GM03348 (cell line): ENCODE measurements at places on chromosomes 11 and 22.

DNA sequence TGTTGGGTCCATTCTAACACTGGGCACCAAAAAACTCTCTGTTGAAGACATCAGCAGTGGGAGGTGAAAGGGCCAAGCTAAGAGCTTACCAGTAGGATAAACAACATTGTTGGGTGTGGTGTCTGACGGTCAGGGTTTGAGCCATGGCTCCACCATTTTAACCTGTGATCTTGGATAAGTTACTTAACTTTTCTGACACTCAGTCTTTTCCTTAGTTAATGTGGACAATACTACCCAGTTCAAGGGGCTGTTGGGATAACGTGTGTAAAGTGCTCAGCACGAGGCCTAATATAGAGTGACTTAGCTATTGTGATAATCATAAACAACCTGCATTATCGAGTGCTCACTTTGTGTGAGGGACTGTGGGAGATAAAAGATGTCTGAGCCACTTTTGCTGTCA lies 6.1 kb downstream of the UCP3 start:
- DNase-seq, result no peak

- peak; percentile 40 for DNase-seq
Measured at GRCh38 chr11:113505541-113506375, 30.6 kb upstream of the DRD2 start.

GRCh38 chr11:75508051-75508561 lies 17.6 kb downstream of the GDPD5 start:
- no peak for DNase-seq

- no peak for DNase-seq
Measured at GRCh38 chr22:37248251-37248650, 4.2 kb upstream of the RAC2 start.

GRCh38 chr11:119990309-119991021 lies 147.4 kb downstream of the TRIM29 start:
- DNase-seq, result peak; percentile 51

DNA sequence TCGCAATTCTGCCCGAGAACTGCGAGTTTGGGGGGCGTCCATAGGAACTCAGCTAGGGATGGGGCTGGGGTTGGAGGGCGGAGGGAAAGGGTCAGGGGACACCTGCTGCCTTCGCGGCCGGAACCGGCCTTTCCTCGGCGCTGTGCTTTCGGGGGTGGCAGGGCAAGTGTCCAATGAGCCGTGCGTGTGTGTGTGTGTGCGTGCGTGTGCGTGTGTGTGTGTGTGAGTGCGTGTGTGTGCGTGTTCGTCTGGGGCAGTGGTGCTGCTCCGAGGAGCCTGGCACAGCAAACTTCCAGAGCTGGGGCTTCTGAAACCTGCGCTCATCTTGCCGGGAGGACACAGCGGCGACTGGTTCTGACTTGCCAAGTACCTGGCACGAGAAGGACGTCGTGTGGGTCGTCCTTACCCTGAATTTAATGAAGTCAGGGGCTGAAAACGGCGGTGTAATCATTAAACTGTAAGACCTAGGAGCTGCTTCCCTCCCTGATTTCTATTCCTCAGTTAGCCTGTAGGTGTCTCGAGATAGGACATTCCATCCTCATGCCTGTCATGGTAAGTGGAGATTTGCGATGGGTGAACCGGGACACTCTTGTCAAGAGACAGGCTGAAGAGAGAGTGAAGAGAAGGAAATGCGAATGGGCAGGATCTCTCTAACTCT lies 27.0 kb upstream of the AMOTL1 start:
- DNase-seq, result peak; percentile 78

DNA sequence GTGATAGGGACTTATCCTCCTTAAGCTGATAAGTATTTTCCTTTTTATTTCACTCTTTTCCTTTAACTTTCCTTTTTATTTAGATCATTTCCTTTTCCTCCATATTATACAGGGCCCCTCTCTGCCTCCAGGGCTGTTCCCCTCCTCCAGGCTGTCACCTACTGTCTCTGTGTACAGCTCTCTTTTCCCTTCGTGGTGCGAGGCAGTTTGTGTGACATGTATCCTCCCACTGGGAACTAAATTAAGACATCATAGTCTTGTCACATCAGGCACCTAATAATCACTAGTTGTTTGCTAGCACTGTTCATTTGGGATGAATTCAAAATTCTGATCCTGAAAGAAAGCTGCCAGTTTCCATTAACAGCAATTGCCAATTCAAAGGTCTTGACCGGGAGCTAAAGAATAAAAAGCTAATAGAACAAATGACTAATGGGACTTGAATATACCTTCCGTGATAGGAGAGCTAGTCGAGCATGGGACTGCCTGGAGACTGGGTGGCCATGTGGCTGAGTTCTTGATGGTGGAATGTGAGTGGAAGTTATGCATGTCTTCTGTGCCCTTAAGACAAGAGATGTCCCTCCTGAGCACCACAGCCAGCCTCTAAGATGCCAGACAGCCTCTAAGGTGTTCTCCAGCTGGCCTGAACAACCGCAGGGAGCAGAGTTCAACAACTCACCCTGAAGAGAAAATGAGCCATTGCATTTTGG lies 77.7 kb upstream of the LRRC55 start:
- no peak for DNase-seq

GRCh38 chr22:23183061-23183698 lies 2.9 kb downstream of the BCR start:
- peak; percentile 78 for DNase-seq

- no peak for DNase-seq
Measured at GRCh38 chr22:32994041-32994830, 63.9 kb downstream of the SYN3 start.

GRCh38 chr11:109490953-109491635 lies 69.1 kb downstream of the C11orf87 start:
- DNase-seq, result peak; percentile 39

- DNase-seq, result no peak
Measured at GRCh38 chr22:49482811-49483210, 344.9 kb downstream of the BRD1 start.

GRCh38 chr22:47808886-47809620 lies 1046.6 kb downstream of the TBC1D22A start:
- no peak for DNase-seq

DNA sequence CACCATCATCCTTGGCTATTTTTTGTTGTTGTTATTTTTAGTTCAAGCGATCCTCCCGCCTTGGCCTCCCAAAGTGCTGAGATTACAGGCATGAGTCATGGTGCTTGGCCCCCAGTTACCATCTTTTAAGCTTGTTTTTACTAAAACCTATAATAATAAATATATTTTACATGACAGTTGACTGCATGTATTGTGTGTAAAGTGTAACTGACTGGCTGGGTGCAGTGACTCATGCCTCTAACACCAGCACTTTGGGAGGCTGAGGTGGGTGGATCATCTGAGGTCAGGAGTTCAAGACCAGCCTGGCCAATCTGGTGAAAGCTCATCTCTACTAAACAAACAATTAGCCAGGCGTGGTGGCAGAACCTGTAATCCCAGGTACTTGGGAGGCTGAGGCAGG lies 386.2 kb downstream of the TENM4 start:
- DNase-seq, result no peak

DNA sequence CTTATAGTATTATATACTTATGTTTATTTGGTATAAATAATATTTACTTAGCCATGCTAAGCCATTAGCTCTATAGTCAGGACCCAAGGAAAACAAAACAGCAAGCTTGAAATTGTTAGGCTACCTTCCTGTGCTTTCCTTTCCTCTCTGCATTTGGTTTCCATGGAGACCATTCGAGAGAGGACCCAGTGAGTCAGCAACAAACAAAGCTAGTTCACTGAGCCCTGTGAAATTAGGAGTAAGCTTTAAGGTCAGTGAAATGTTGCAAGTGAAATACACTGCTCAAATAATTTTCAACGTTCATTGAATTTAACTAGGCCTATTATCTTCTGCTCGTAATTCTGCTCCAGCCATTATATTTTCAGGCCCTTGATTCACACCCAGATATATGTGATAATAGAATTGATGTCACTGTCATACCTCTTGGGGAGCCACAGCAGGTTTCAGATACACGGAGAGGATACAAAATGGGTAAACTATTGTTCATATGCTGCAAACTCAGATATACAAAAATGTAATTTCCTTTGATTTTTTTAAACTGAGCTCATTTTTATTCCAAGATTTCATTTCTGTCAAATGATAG lies 9.1 kb upstream of the OR10D3 start:
- DNase-seq, result peak; percentile 14

DNA sequence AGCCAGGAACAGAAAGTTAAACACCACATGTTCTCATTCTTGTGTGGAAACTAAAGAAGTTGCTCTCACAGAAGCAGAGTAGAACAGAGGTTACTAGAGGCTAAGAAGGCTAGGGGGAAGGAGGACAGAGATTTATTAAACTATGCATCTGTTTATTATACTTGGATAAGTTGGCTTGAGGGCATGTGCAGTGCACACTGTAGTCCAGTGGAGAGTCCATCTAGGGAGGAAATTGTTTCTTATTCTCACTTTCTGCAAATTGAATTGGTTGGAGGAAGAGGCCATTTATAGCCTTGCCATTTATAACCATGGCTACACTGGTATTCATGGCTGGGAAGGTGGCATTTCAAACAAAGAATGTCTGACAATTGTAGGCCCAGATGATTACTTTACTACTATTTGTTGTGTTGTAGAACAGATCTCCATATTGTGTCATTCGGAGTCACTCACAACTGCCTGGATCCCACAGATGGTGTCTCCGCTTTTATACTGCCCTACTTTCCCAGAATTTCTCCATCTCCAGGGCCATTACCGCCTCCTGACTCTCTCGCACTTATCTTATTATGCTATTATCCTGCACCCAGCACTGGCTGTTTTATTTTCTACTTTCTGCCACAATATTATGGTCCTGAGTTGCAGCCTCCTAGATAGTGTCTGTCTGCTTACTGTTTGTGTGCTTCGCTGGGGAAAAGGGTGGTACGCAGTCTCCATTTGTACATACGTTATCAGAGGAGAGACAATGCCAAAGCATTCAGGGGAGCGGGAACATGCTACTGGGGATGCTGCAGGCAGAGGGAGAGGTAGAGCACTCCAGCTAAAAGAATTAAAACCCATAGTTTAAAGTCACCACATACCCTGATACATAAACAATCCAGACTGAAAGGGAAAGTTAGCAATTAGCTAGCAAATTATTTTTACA lies 169.3 kb upstream of the BLID start:
- no peak for DNase-seq

GRCh38 chr22:39665661-39666431 lies 95.3 kb downstream of the CACNA1I start:
- no peak for DNase-seq

DNA sequence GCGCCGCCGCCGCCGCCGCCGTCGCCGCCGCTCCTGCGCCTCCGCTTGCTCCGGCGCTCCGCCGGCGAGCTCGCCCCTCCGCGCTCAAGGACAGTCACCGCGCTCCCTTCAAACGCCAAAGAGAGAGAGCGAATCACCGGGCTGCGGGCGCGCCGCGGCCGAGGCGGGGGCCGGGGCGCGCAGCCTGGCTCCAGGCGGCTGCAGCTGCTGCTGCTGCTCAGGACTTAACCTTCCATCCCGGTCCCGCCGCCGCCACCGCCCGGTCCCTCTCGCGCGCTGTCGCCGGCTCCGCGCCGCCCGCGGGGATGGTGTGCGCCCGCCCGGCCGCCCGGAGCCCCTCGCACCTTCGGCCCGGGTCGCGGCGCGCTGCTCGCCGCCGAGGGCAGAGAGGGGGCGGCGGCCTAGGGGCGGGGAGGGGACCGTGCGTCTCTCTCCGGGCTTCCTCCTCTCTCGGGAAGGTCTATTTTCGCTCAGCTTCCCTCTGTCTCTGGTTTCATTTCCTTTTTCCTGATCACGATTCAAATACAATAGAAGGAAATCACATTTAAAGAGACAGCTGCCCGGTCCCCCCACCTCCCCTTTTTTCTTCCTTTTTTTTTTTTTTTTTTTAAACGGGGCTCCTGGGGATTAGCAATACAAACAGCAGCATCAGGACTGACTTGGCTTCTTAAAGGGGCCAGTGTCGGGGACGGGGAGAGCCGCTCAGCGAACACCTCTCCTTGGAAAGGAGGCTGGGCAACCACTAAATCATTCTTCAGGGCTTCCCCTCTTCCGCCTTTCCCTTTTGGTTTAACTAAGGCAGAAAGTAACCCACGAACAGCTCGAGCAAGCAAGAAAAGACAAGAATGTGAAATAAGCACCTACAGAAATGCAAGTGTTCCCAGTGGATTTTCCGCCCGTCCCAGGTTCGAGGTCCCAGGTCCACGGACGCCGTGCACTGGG lies 22.1 kb downstream of the LMO2 start:
- DNase-seq, result peak; percentile 60

DNA sequence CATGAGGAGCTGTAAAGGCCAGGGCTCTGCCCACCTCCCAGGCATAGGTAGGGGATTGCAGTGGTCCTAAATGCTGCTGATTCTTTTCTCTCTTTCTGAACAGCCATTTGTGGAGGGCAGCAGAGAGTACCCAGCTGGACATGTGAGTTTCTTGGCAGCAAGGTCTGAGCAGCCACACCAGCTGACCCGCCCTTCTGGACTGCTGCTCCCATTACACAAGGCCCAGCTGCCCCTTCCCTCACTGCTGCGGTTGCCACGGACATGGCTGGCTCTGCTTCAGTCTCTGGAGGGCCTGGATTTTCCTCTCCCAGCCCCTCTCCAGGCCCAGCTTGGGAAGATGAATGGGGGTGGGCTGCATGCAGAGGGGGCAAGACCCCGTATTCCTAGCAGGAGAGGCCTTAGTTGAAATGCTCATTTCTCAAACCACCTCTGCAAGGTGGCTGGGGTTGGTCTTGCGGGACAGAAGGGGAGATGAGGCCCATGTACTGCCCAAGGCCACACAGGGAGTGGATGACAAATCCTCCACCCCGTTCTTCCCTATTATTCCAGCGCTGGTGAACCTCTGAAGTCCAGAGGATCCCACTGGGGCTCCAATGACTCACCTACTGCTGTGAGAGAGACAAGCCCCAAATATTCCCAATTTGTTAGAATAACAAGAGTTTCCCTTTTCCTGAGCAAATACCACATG lies 4.6 kb downstream of the LGALS12 start:
- peak; percentile 54 for DNase-seq

DNA sequence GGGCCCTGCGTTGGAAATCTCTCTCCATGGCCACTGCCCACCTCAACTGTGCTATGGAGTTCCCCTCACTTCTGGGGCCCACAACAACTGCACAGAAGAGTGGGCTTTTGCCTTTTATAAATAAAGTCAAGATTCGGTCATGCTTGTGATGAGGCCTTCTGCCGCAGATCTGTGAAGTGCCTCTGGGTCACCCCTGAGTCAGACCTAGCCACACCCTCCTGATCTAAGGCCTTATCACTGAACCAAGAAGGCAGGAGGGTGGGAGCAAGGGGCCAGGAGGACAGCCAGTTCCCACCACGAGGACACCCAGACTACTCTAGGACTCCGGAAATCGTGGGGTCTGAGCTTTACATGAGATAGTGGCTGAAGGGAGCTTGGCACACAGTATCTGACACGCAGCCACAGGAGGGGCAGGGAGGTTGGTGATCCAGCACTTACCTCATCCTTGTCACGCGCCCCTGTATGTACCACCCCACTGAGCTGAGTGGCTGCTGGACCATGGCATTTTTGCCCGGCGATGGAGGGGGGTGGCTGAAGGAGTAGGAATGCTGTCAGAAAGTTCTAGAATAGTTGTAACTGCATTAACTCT lies 115.7 kb downstream of the ABTB2 start:
- DNase-seq, result peak; percentile 22

GRCh38 chr22:27105142-27106025 lies 448.0 kb downstream of the MIAT start:
- peak; percentile 82 for DNase-seq

DNA sequence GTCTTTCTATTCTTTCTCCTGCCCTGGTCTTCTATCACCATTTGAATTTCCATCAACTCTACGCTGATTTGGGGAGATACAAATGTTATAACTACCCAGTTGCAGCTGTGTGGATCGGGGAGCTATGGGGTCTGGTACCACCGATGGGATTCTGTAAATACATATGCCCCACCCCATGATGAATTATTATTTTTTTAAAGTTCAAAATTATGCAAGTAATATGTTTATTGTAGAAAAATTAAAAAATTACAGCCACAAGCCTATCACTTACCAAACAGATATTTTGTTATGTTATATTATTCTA lies 52.4 kb upstream of the CLMP start:
- no peak for DNase-seq
